ENCODE measurements at places on chromosomes 1 and 21. TPM values are rescaled to one million over a fixed set of nuclear protein-coding genes. Genes with fewer than 3 reads are reported as not detected.

- peak overlapping the region; percentile 62 for H3K4me3 ChIP-seq
- H3K4me1 ChIP-seq, result peaks cover 10% of the 10 kb centered on the region
- H3K27me3 ChIP-seq, result no peaks in the 10 kb centered on the region
- no peak for DNase-seq
- H3K27ac ChIP-seq, result no peak overlapping the region
These were observed 1.1 kb downstream of the SRM start for GRCh38 chr1:11058595-11059154.

DNA sequence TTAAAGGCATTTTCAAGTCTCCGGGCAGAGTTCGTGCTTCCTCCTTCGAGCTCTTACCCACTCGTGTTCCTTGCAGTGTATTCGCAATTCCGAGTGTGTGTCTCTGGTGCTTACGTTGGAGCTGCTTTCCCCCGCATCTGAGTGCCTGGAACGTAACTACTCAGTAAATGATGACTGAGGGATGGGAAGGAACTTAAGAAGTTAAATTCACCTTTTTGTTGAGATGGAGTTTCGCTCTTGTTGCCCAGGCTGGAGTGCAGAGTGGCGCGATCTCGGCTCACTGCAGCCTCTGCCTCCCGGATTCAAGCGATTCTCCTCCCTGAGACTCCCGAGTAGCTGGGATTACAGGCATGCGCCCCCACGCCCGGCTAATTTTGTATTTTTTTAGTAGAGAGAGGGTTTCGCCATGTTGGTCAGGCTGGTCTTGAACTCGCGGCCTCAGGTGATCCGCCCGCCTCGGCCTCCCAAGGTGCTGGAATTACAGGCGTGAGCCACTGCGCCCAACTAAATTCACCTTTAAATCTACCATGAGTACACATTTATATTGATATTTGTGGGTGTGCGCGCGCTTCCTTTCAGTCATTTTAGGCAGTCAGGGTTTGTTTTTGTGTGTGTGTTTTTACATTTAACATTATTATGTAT lies 837 bp downstream of the NDUFS5 start:
- H3K36me3 ChIP-seq, result peaks cover 3% of the 10 kb centered on the region
- no peaks in the 10 kb centered on the region for H3K27me3 ChIP-seq
- H3K4me3 ChIP-seq, result peak overlapping the region; percentile 56
- peaks cover 6% of the 10 kb centered on the region for H3K4me1 ChIP-seq

GRCh38 chr1:41432481-41433280 lies 51.8 kb downstream of the EDN2 start:
- peak overlapping the region; percentile 21 for H3K4me3 ChIP-seq
- peak overlapping the region; percentile 72 for H3K27ac ChIP-seq
- peak; percentile 81 for DNase-seq
- H3K36me3 ChIP-seq, result no peaks in the 10 kb centered on the region

DNA sequence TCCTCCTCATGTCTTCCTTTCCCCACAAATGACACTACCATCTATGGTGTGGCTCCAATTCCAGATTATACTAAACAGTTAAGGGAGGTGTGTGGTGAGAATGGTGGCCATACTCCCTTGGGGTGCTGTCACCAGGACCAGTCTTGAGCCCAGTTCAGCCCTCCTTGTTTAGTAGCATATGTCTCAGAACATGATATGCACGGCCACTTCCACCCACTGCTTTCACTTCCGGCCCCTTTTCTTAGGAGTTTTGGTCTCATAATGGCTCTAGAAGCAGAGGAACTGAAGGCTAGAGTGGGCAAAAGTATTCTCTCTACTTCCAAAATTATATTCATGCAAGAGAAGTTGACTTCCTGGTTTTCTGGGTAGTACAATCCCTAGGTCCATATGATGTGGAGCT lies 45.3 kb upstream of the CACNA1E start:
- DNase-seq, result no peak
- no peak overlapping the region for H3K27ac ChIP-seq
- H3K27me3 ChIP-seq, result no peaks in the 10 kb centered on the region
- no peaks in the 10 kb centered on the region for H3K36me3 ChIP-seq

DNA sequence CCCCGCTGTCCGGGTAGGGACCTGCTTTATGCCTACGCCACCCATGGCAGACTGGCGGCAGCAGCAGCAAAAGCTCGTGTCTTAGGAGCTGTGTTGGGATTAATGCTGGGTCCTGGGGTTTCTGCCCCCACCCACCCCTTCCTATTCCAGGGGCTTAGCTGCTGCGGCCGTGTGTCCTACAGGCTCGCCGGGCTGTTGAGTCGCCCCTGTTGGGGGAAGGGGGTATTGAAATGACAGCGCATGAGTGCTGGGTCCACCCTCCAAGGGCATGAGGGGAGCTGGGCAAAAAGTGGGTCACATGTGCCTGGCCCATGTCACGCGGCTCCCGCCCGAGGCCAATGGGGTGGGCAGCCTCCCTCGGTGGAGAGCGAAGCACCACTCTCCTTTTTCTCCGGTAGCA lies 118.3 kb upstream of the COL6A1 start:
- H3K27ac ChIP-seq, result no peak overlapping the region
- H3K4me3 ChIP-seq, result no peak overlapping the region
- no peaks in the 10 kb centered on the region for H3K27me3 ChIP-seq

GRCh38 chr1:60280819-60281218 lies 207.2 kb upstream of the C1orf87 start:
- no peaks in the 10 kb centered on the region for H3K27me3 ChIP-seq
- no peak overlapping the region for H3K4me3 ChIP-seq
- peak overlapping the region; percentile 34 for H3K27ac ChIP-seq
- no peak for DNase-seq
- peaks cover 4% of the 10 kb centered on the region for H3K4me1 ChIP-seq

DNA sequence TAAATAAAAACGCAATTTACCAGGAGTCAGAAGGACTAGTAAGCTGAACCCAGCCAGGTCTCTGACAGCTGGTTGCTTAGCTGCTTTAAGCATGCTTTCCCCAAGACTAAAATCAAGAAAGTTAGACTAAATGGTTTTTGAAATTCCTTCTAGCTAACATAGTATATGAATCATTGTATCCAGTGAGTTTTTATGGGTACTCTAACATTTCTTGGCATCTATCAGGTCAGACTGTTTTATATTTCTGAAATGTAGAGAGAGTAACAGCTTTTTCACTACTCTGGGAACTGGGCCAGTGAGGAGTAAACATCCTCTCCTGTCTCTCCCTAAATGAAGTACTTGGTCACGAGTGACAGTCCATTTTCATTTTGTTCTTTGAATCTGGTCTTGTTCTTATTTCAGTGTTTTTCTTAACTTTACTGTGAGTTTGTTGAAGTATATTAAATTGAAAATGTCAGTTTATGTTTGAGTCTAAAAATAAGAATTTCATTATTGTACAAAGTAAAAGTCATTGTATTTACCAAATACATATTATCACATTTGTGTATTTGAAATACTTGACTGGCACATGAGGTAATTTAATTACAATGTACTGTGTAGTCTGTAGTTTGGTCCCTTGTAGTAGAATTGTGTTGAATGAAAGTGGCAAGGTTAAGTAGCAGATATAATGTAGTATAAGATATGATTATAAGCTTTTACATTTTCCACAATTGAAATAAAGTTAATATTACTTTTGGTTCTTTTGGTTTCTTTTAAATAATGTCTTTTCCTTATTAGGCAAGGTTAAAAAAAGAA lies 47.6 kb downstream of the PKN2 start:
- H3K4me3 ChIP-seq, result no peak overlapping the region
- peaks cover 8% of the 10 kb centered on the region for H3K4me1 ChIP-seq
- no peaks in the 10 kb centered on the region for H3K36me3 ChIP-seq
- H3K27me3 ChIP-seq, result no peaks in the 10 kb centered on the region

DNA sequence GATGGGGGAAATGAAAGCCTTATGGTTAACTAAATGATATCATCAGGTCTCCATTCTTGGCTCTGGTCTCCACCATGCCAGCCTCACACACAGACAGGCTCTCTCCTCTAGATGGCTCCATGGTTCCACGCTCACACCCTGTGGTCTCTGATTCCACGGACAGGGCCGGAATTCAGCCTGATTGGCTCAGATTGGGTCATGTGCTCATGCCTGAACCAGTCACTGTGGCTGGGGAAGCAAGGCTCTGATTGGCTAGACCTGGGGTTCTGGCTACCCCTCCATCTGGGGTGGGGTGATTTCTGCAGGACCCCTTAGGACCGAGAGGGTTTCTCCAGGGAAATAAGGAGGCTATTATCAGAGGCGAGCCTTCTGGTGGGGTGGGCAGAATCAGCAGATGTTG lies 277.0 kb downstream of the PTPRU start:
- no peaks in the 10 kb centered on the region for H3K27me3 ChIP-seq
- DNase-seq, result no peak
- H3K36me3 ChIP-seq, result no peaks in the 10 kb centered on the region
- H3K27ac ChIP-seq, result no peak overlapping the region
- no peaks in the 10 kb centered on the region for H3K4me1 ChIP-seq

- H3K27me3 ChIP-seq, result no peaks in the 10 kb centered on the region
- H3K4me1 ChIP-seq, result no peaks in the 10 kb centered on the region
- H3K4me3 ChIP-seq, result no peak overlapping the region
- no peak overlapping the region for H3K27ac ChIP-seq
- peaks cover 63% of the 10 kb centered on the region for H3K36me3 ChIP-seq
These were observed 16.3 kb downstream of the LRRC71 start for GRCh38 chr1:156936721-156937220.

PNRC2 gene
- 63.6 TPM for total RNA-seq

WNT2B gene
- total RNA-seq, result 0.92 TPM

TMEM269 gene
- 0.08 TPM for total RNA-seq

SLC2A5 gene
- total RNA-seq, result 0.08 TPM

OR2L3 gene
- total RNA-seq, result under 0.01 TPM

RYR2 gene
- 0.51 TPM for total RNA-seq

SEC16B gene
- total RNA-seq, result 56.8 TPM
